ENCODE measurements at places on chromosomes 5 and 9. TPM values are rescaled to one million over a fixed set of nuclear protein-coding genes. Genes with fewer than 3 reads are reported as not detected.

DNA sequence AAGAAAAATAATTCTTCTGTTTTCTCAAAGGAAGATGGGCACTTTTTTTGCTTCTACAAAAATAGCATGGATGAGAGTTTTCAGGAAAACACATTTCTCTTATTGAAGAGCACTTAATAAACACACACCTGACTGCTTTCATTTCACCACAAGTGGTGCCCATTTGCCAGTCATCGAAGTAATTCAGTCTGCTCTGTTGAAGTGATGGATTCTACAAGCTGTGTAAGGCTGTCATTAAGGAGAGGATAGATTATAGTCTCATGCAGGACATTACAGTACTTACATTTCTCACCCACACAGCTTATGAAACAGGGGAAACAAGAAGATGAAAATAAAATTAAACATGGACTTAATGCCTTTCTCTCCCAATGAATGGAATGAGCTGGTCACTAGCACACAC is 165.2 kb downstream of the NR2F1-AS1 start:
- DNase-seq: no peak

GRCh38 chr9:25716220-25716872 is 38.1 kb upstream of the TUSC1 start:
- DNase-seq: no peak

The BARHL1 gene
- not detected for total RNA-seq

The UGT3A2 gene
- not detected for total RNA-seq

DNA sequence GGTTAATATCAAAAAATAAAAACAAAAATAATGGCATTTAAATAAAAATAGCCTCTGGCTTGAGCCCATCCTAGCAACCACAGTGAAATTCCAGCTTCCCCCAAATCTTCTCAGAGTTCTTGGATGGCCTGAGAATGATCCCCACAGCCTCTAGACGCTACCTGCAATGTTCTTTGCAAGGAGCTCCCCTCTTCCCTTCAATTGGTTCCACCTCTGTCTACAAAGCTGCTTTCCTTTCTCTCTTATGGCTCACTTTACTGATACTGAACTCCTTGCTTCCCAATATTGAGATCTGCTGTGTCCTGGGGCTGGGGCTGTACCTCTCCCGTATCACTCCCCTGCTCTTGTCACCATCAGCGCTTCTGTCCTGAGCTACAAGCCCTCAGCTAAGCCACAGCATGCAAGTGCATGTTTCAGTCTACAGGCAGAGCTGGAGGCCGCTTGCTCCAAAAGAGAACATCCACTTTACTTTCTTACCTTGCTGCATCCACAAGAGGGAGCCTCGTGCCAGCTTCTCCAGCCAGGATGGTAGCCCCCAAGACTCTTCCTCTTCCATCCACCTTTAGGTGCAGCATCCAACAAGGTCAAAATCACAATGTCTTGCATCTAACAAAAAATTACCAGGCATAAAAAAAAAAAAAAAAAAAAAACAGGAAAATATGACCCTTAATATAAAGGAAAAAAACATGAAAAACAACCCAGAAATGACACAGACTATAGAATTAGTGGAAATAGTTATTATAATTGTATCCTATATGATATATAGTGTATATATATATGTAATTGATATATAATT is 57.4 kb upstream of the PRSS3 start:
- peak; percentile 62 for DNase-seq

DNA sequence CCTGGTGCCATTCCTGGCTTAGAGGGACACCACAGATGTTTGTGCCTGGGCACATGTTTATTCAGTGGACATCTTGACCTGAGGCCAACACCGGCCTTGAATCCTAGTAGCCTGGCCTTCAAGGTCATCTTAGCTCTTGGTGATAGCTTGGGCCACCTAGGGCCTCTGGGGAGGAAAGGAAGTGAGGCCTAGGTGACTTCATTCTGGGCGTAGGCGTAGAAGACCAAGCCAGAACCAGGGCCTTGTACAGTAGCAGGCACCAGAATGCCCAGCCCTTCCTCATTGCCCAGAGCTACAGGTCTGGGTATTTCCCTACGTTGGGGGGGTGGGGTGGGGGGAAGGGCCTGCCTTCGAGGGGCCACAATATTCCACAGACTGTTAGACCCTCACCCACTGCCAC is 33.8 kb downstream of the WNK2 start:
- DNase-seq: no peak

The MGAT1 gene
- 120 TPM for total RNA-seq

DNA sequence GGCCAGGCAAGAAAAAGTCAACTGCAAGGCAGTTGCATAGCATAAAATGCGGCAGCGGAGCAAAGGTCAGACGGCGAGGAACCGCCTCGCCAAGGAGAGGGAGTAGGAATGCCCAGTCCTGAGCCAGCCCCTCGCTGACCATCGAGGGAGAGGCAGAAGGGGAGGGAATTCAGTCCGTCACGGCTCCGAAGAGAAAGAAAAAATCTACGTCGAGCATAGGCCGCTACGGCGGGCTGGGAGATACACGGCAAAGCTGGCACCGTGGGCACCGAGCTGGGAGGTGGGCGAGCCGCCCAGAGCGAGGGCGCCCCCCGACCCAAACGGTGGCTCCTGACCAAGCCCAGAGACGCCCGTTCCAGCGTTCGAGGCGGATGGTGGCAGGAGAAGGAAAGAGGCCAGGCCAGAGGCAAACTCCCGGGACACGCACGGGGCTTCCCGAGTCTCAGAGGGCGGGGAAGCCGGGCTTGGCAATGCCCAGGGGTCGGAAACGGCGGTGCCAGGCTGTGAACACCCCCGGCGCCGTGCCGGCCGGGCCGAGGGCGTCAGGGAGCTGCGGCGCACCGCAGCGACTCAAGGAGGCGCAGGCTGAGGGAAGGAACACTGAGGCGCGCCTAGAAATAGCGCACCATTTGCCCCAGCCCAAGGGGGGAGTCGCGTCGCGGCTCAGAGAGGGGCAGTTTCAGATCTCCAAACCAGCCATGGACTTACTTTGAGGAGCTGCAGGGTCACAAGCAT is 518 bp downstream of the SPRY4 start:
- DNase-seq: peak; percentile 53

The ZDHHC21 gene
- total RNA-seq: 18.2 TPM

The AHRR gene
- total RNA-seq: 74.8 TPM

GRCh38 chr9:37034305-37034937 is 353 bp upstream of the PAX5 start:
- DNase-seq: peak; percentile 6

- DNase-seq: no peak
Measured at GRCh38 chr5:88658886-88659285, 224.1 kb downstream of the MEF2C start.
